Stimulated activated CD4-positive, alpha-beta T cell treated with anti-CD3 and anti-CD28 coated beads, Interleukin-4, amount 100 ng/mL, for 24 hours (primary cell): ENCODE measurements at places on chromosomes 4 and X.

- peak; percentile 18 for DNase-seq
These were observed 189.1 kb upstream of the C1QTNF7 start for GRCh38 chr4:15238720-15239119.

GRCh38 chr4:109207898-109208297, 94.6 kb downstream of the COL25A1 start:
- DNase-seq, result no peak

DNA sequence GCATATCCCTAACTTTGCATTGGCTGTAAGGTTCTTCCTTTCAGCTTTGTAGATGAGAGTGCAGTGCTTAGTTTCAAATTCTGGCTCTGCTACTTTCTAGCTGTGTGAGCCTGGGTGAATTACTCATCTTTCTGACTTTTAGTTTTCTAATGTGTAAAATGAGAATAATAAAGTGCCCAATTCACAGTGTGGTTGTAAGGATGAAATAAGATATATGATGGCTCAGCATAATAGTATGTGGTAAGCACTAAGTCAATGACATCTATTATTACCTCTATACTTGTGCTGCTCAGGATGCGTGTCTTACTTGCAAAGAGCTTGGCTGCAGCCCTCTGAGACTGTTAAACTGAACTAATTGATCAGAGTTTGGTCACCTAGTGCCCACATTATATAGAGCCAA, 30.6 kb upstream of the ETNPPL start:
- DNase-seq, result no peak

- DNase-seq, result no peak
These were observed 1609.0 kb upstream of the AGA start for GRCh38 chr4:179051206-179051605.

DNA sequence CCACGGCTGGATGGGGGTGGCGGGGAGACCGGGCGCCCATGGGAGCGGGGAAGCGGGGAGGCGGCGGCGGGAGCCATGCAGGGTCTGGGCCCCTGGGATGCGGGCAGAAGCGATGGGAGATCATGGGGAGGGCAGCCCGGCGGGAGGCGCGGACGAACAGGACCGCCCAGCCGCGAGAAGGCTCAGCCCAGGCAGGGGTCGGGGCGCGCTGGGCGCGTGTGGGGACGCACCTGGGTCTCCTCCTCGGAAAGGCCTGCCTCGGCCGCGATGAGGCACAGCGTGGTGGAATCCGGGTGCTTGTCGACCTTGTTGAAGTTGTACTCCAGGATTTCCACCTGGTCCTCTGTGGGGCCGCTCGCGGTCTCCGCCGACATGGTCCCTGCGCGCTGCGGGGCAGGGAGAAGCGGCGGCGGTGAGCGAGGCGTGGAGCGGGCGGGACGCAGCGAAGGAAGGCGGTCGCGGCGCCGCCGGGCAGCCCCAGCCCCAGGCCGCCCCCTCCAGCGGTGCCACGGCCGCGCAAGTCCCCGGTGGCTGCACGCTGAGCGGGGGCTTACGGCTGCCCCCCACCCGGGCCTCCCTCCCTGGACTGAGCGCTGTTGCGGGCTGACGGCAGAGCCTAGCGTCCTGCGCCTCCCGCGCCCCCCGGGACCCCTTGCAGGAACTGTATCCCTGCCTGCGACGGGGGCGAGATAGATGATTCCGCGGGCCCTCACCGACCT, 25.3 kb downstream of the HOPX start:
- peak; percentile 17 for DNase-seq

DNA sequence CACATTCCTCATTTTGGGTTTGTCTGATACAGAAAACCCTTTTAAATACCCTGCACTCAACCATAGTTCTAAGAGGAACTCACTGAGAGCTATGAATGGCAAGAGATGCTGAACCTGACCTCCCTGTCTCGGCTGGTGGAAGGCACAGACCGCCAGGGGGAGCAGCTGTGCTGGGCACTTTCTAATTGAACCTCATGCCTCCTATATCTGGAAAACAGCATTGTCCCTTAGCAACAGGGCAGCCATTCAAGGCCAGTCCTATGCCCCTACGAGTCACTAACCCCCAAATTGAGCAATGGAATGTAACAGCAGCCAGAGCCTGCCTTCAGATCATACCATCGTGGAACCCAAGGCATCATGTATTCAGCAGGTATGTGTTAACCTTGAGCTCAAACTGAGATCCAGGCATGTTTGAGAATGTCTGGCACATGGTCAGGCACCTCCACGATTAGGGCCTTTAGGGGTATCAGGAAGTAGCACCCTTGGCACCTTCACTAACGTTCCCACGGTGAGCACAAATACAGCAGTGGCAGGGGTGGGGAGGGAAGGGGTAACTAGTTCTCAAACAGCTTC, 5.1 kb downstream of the USP27X start:
- peak; percentile 51 for DNase-seq

GRCh38 chrX:63581398-63581797, 203.6 kb downstream of the ARHGEF9 start:
- no peak for DNase-seq

DNA sequence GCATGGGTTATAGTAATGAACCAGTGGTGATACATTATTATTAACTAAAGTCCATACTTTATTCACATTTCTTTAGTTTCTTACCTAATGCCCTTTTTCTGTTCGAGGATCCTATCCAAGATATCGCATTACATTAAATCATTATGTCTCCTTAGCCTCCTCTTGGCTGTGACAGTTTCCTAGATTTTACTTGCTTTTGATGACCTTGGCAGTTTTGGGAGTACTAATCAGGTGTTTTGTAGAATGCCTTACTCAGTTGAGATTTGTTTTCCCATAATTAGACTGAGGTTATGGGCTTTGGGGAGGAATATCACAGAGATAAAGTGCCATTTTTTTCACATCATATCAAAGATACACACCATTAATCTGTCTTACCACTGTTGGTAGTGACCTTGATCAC, 5.0 kb downstream of the KLHL5 start:
- DNase-seq, result no peak

GRCh38 chr4:141020801-141021261, 112.4 kb downstream of the RNF150 start:
- no peak for DNase-seq

- DNase-seq, result no peak
These were observed 97.0 kb downstream of the ENPP6 start for GRCh38 chr4:184120549-184121127.

DNA sequence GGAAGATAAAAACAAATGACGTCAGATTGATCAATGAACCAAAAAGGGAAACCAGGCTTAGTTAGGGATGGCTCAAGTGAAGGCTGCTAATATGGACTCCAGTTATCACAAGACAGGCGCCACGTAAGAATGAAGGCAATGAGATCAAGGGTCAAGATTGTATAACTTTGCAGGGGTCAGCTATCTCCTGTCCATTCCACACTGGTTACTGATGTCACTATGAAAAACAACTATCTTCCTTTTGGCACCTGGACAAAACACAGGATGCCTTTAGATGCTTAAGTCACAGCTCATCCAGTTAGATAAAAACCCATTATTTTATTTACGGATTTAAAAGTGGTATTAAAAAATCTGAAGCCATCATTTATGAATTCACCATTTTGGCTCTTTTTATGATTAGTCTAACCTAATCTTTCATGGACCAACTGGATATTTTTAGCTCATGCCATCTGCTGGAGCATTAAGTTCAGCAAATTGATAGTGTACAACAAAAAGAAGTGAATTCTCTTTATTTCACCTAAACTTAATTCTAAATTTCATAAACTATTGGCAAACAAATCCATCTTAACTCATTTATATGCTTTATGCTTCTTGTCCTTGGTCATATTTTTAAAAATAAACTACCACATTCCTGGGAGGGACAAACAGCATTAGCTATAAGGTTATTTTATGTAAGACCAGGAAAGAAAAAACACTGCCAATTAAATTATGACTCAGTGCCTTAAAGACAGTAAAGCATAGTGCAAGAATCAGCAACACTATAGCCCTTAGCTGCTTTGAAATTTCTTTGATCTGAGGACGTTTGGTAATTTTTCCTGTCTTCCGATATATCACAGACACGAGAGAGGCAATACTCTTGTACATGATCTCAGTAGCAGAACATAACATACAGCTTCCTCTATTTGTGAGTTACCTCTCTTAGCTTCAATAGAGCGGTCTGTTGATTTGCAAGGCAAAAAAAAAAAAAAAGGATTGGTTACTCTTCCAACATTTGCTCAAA, 27.0 kb downstream of the DHX15 start:
- DNase-seq, result no peak
